Astrocyte (in vitro differentiated cells and primary cell): ENCODE measurements at places on chromosomes 16 and 17. TPM values are rescaled to one million over a fixed set of nuclear protein-coding genes. Genes with fewer than 3 reads are reported as not detected.

The PDPK1 gene
- 48.1 and 50.5 TPM in 2 replicates for total RNA-seq

The KRTAP3-2 gene
- total RNA-seq = not detected in 2 replicates

The TMIGD1 gene
- not detected in 2 replicates for total RNA-seq

The ABCC11 gene
- 0.29 and 0.32 TPM in 2 replicates for total RNA-seq

DNA sequence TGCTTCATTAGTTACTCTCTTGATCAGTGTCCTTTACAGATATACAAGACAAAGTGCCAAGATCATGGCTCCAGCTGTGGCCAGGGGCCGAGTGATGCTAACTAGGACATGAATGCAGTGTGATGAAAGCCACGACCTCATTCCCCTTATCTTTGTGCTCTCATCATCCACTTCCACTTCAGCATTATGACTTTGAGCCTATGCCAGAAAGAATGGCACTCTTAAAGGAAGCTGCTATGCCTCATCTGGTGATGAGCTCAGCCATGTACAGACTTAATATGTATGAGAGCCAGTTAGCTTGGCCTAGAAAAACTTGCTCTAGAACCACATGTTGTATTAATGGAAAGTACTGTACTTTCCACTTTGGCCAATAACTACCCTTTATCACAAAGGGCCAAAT is 179.1 kb downstream of the TOX3 start:
- no peak for DNase-seq

DNA sequence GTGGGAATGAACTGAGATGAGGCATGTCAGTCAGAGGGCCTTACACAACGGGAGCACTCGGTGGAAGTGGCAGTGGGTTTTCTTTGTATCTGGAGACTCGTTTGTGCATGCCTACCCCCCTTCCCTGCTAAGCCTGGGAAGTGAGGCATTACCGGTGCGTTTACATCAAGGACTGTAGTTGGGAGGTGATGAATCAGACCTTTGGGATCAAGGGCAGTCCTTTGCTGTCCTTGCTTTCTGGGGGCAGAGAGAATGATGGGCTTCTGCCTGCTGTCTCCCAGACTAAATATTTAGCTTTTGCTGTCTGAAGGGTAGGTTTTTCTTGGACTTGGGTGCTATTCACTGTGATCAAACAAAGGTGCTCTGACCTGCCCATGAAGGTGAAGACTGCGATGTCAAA is 83.0 kb downstream of the WWP2 start:
- no peak for DNase-seq

DNA sequence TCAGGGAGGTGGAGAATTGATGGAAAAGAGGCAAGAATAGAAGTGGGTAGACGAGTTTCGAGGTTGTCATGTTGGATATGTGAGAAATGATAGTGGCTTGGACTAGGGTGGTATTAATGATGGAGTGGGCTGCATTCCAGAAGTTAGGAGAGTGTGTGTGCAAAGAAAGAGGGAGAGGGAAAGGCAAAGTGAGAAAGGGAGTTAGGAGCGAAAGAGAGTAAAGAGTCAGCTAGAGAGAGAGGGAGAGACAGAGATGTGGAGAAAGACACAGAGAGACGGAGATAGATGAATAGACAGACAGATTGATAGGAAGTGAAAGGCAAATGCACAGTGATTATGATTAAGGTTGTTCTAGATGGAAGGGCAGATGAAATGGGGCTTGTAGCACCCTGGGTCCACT is 5.4 kb upstream of the GPR139 start:
- no peak for DNase-seq

DNA sequence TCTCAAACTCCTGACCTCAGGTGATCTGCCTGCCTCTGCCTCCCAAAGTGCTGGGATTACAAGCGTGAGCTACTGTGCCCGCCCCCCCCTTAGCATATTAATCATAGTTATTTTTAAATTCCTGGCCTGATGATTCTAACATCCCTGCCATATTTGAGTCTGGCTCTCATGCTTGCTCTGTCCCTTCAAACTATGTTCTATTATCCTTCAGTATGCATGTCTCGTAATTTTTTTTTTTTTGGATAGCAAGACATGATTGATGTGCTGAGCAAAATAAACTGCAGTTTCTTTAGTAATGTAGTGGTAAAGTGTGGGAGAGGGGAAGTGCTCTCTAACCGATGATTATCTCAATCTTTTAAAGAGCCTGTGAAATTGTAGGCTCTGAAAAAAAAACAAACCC is 34.3 kb upstream of the TMEM92 start:
- DNase-seq = peak; percentile 52

DNA sequence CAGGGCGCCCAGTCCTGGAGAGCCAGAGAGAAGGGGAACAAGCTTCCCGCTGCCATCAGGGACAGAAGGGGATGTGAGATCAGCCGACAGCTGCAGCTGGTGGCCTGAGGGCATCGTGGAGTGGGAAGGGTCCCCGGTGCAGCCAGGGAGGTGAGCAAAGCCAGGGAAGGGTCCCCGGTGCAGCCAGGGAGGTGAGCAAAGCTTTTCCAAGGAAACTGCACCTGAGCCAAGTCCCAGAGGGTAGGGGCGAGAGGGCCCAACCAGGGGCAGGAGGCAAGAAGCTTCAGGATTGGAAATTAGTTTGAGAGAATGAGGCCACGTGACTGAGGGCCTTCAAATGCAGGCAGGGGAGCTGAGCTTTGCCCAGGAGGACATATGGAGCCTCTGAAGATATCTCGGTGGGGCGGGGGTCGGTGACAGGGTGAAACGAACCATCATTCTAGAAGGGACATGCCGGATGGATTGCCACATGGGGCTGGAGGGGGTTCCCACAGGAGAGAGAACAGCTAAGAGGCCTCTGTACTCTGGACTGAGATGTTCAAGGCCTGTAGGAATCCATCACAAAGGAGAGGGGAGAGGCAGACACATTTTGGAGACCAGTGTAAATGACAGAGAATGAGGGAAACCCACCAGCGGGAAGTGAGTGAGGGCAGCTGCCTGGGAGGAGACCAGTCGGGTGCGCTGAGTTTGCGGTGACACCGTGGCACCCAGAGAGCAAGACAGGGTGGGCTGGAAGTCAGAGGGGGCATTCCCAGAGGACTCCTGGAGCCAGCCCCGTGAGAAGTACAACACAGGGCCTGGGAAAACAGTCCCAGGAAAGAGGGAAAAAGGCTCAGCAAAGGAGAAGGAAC is 31.4 kb upstream of the RPH3AL start:
- no peak for DNase-seq

- no peak for DNase-seq
Measured at GRCh38 chr16:2085669-2086068, 37.9 kb downstream of the TSC2 start.

DNA sequence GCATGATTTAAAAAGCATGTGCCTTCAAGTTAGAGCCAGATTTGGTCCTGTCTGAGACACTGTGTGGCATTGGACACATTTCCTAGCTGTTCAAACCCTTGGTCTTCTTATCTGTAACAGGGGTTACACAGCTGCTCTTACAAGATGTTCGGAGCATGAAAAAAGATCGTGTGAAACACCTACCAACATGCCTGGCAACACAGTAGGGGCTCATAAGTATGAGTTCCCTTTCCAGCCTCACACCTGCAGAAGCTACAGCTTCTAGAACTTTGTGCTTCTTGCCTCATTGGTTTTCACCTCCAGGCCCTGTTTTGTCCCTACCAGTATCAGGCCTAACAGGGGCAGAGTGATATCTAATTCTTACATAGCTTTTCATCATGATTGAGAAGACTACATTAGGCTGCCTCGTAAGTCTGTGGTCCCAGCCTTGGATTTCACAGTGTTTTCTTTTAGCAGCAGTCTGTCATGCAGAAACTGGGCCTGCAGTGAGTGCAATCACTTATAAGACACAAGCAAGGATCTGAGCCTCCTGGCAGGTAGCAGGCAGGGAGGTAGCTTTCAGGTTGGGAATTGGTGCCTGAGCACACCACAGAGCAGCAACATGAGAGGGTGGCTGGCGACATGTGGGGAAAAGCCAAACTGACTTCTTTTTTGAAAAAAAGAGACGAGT is 78.8 kb downstream of the CCDC182 start:
- no peak for DNase-seq
